ENCODE measurements at places on chromosomes 3 and 15.

DNA sequence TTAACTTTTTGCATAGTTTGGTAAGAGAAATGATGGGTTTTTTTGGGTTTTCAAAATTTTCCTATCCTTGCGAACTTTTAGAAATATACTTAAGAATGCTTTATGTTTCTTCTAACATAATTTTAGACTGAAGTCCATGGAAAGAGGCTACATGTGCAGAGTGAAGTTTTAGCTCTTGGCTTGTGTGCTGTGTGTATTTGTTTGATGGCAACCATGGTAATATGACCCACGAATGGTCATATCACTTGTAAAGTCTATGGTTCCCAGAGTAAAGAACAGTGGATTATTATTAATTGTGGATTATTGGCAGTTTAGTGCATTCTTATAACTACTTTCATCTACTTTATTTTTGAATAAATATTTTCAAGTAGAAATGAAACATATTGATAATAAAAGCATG, 124.0 kb upstream of the GOLGA6L4 start:
- no peak for DNase-seq

GRCh38 chr15:31127596-31128261, 26.2 kb upstream of the TRPM1 start:
- no peak for DNase-seq

DNA sequence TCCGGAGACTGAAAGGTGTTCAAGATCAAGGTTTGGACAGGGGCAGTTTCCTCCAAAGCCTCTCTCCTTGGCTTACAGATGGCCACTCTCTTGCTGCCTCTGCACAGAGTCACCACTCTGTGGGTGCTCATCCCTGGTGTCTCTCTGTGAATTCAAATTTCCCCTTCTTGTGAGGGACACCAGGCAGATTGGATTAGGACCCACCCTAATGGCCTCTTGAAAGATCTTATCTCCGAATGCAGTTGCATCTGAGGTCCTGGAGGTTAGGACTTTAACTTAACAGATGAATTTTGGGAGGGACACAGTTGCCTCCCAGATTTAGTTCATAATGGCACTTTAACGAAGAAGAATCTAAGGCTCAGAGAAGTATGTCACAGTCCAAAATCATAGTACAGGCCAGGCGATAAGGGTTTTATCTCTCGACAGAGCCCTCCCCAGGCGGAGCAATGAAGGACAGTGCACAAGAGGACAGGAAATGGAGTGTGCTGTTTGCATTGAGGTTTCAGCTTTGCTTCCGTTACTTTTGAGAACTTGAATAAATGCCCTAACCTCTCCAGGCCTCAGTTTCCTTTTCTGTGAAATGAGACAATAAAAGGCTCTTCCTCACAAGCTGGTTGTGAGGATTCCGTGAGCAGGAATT, 38.9 kb upstream of the KIF23 start:
- no peak for DNase-seq

DNA sequence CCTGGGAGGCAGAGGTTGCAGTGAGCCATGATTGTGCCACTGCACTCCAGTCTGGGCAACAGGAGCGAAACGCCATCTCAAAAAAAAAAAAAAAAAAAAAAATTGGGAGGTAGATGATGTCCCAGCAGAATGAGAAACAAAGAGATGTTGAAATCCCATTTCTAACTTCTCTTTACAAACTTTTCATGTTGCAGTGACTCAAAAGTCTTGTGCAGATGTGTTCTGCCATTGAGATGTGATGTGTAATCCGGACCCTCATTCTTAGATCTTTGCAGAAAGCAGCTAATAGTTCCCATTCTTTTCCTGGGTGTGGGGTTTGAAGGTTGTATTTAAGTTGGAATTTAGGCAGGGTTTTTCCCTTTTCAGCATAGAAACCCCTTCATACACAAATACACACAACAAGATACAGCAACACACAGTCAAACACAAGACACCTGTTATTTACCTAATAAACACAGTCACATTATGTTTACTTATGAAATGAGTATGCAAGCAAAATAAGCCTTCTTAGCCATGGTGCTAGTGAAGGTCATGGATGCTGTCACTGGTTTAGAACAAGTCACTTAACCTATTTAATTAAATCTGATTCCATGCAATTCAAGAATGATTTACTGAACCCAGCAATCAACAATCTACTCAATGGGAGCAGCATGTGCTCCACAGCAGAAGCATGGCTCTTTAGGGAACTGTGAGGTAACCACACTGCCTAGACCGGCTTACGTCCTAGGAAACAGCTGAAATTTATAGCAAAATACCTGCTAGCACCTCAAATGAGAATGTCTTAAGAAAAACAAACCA, 14.9 kb downstream of the SIAH2 start:
- no peak for DNase-seq

GRCh38 chr3:155135003-155135402, 54.9 kb downstream of the MME start:
- DNase-seq, result no peak

GRCh38 chr15:30990036-30990435, 1.4 kb downstream of the MTMR10 start:
- DNase-seq, result no peak

- no peak for DNase-seq
Measured at GRCh38 chr3:89452066-89452465, 344.6 kb downstream of the EPHA3 start.

Measured in GM10248 (cell line).